ENCODE measurements at places on chromosomes 6 and 20.

- no peak for DNase-seq
Measured at GRCh38 chr6:38198219-38198618, 378.7 kb downstream of the ZFAND3 start.

- no peak for DNase-seq
Measured at GRCh38 chr6:144179828-144180227, 29.5 kb downstream of the STX11 start.

GRCh38 chr20:8473459-8473858 lies 341.4 kb downstream of the PLCB1 start:
- peak; percentile 21 for DNase-seq

- DNase-seq = no peak
Measured at GRCh38 chr6:85192186-85192585, 257.7 kb upstream of the NT5E start.

- DNase-seq = no peak
Measured at GRCh38 chr6:43942011-43942442, 172.0 kb downstream of the VEGFA start.

GRCh38 chr6:150183105-150183504 lies 40.3 kb downstream of the PPP1R14C start:
- no peak for DNase-seq

DNA sequence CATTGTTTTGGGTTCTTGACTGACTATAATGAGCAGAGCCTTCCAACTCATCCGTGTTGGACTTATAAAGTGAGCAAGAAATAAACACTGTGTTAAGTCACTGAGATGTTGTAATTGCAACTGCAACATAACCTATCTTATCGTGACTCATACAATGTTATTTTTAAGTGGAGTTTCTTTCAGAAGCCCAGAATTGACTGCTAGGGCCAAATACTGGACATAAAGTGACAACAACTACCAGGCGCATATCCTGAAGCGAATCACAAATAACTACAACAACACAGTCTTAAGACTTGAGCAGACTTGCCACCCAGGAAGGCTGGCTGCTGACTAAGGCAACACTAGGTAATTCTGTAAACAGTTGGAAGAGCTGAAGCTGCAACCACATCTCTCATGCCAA lies 326.6 kb downstream of the COL12A1 start:
- DNase-seq = peak; percentile 85

GRCh38 chr6:63558278-63558677 lies 14.0 kb upstream of the LOC128125822 start:
- DNase-seq = no peak

DNA sequence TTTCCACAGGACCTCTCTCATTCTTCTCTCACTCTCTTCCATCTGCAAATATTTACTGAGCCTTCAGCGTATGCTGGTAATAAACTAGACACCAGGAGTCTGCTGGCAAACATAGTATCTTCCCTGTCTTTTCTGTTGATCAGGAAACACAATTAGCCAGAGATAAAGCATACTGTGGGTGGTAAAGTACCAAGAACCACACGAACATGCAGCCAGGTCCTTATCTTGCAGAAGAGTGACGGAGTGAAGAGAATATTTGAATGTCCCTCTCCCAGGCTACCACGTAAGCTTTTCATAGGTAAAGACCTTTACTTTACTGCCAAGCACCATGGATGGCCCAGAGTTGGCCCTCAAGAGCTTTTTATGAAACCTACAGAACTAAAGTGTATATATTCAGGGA lies 13.3 kb downstream of the FHL5 start:
- no peak for DNase-seq

DNA sequence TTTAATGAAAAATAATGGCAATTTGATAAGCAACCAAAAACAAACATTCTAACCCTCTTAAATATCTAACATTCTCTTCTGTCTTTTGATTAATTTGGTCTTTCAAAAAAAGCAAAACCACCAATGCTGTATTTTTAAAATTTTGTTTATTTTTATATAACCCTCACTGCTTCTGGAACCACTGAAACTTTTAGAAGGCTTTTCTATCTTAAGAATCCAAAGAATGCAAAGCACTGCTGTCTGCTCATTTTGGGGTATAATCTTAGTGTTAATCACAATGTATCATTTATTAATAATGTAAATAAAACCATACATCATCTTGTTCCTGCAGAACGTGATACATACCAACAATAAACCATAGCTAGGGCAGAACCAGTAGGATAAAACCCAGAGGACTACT lies 14.0 kb downstream of the STK38 start:
- DNase-seq = no peak

- no peak for DNase-seq
Measured at GRCh38 chr6:108156180-108156937, 9.5 kb upstream of the NR2E1 start.

- DNase-seq = no peak
Measured at GRCh38 chr20:38325905-38326304, 20.4 kb upstream of the LBP start.

DNA sequence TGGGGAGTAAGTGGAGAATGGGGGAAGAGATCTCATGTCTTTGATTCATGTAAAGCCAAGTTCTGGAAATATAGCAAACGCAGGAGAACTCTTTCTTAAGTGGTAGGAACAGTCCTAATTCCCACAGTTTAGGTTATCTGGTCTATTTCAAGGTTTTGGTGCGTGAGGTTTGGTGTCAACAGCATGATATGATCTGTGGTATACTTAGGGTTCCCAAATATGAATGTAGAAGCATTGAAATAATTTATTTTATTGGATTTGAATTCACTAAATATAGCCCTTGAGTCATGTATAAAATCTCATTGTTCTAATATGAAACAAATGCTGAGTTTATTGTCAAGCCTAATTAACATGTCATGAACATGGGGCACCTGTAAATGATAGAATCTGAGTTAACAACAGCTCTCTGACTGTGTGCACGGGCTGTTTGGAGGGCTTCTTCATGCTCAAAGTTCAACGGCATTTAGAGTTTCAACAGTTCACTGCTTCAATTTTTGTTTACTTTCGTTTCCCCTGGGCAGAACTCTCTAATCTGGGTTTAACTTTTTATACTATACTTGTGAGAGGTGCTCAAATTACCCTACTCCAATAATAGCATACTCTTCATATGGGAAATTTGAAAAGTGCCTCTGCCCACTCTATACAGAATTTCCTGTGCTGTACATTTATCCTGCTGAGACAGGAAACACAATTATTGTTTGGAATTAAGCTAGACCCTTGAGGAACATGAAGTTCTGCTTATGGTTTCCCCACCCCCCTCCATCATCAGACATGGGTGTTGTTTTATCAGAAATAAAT lies 236.3 kb upstream of the ZNF217 start:
- DNase-seq = peak; percentile 78

DNA sequence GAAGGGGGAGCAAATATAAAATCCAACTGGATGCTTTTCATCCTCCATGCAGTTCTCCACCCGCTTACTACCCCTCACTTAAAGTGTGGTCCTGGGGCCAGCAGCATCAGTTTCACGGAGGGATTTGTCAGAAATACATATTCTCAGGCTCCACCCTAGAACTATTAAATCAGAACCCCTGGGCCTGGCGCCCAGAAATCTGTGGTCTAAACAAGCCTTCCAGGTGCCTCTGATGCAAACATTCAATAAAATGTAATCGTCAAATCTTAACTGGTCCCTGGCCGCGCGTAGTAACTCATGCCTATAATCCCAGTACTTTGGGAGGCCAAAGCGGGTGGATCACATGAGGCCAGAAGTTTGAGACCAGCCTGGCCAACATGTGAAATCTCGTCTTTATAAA lies 47.7 kb downstream of the ATXN1 start:
- DNase-seq = no peak

DNA sequence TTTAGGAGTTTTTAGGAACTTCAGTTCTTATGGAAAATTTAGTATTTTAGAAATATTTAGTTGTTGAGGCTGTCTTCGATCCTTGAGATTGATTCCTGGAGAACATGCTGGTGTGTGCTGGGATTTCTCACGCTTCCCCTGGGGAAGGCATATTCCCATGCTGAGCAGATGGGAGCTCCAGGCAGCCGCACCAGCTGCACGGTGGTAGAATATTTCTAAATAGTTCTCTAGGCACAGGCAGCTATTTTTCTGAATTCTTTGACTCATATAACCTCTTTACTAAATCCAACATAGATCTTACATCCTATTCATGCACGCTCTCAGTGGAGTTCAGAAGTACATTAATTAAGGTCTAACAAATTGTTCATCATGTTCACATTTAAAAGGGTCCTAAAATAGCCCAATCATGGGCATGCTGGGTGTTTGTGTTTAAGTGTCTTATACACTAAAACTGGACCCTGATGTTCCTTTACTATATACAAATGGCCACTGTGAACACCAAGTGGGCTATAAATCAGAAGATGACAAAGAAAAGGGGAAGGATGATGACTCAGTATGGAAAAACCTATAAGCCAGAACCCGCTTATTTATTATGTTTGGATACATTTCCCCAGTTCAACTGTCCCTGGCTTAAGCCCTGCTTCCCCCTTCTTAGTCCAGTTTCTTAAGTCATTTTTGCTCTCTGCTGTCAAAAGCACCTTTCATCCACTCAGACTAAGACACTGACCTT lies 138.5 kb downstream of the UST start:
- peak; percentile 40 for DNase-seq

DNA sequence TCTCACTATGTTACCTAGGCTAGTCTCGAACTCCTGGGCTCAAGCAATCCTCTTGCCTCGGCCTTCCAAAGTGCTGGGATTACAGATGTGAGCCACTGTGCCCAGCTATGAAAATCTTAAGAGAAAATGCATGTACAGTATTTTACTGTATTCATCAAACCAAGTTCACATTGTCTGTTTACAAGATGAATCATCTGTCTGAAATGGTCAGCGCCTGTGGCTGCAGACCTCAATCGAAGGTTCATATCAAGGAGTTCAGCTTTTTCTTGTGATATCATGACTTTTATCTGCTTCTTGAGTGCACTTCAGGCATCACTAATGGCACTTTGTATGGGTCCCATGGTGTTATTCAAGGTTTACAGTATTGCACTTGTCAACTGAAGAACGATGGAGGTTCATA lies 155.1 kb downstream of the SLC16A10 start:
- peak; percentile 53 for DNase-seq

DNA sequence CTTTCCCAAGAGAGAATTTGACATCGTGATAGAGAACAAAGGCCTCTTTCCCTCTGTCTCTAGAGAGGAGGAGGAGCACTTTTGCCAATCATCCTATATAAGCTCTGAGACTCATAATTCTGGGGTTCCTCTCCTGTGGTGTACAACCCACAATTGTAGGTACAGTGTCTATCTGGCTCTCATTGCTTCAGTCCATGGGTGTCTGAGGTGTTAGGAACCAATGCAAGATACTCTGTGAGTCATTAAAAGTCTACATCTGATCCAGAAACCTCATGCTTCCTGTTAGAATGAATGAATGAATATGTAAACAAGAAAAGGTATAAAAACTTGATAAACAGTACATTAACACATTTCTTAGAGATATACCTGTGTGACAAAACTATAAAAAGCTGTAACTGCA lies 356.7 kb downstream of the QKI start:
- no peak for DNase-seq

DNA sequence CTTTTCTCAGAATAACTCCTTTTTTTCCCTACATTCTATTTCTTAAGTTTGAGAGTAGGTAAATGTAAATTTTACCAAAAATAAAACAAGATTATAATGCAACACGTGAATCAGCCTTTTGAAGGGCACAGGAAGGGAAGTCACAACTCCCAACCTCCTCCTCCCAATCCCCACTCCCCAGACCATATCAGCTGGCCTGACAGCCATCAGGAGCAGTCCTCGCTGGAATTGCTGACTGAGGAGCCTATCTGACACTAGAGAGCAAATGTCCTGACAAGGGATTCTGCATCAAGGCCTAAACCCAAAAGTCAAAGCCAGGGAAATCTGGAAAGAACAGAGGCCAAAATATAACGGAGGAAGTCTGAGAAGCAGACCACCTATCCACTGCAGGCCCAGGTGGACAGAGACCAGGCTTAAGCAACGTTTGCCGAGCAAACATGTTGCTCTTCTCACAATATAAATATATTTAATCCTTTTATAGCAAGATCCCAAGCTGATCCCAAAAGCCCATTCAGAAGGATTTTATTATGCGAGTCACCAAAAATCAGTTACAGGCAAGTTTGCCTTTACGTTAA lies 2.5 kb downstream of the RRAGD start:
- no peak for DNase-seq

DNA sequence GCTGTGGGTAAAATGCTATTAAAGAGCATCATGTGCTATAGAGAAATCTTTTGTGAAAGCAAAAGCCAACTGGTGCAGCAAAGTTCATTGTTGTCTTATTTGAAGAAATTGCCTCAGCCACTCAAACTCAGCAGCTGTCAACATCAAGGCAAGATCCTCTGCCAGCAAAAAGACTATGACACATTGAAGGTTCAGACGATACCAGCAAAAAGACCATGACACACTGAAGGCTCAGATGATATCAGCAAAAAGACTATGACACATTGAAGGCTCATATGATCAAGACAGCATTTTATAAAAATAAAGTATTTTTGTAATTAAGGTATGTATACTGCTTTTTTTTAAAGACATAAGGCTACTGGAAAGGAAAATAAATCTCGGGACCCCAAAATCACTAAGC lies 118.4 kb upstream of the RUNX2 start:
- no peak for DNase-seq

DNA sequence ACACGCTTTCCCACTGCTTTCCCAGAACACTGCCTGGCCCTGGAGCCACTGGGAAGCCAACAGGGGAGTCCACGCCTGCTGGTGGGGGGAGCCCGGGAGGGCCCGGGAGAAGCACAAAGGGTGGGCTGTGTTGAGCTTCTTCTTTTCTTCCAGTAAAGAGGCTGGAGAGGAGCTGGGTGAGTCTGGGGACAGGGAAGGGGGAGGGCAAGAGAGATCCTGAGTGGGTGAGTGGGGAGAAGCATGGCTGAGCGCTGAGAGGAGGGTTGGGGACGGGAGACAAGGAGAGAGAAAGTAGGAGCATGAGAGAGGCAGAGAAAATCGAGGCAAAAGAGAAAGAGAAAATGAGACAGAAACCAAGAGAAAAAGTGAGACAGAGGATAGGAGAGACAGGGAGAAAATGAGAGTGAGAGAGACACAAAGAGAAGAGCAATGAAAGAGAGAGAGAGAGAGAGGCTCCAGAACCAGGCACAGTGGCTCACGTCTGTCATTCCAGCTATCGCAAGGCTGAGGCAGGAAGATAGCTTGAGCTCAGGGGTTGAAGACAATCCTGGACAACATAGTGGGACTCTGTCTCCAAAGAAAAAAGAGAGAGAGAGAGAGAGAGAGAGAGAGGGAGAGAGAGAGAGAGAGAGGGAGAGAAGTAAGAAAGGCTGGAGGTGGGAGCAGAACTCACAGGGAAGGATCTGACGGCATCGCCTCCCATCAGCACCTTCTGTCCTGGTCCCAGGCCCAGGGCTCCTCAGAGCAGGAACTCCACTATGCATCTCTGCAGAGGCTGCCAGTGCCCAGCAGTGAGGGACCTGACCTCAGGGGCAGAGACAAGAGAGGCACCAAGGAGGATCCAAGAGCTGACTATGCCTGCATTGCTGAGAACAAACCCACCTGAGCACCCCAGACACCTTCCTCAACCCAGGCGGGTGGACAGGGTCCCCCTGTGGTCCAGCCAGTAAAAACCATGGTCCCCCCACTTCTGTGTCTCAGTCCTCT lies 2.0 kb downstream of the LST1 start:
- DNase-seq = no peak

Data from adipocyte (in vitro differentiated cells).